Renal cortex interstitium (tissue), 15 donors: ENCODE measurements at places on chromosomes 3 and 15. TPM values are rescaled to one million over a fixed set of nuclear protein-coding genes. Genes with fewer than 3 reads are reported as not detected.

DNA sequence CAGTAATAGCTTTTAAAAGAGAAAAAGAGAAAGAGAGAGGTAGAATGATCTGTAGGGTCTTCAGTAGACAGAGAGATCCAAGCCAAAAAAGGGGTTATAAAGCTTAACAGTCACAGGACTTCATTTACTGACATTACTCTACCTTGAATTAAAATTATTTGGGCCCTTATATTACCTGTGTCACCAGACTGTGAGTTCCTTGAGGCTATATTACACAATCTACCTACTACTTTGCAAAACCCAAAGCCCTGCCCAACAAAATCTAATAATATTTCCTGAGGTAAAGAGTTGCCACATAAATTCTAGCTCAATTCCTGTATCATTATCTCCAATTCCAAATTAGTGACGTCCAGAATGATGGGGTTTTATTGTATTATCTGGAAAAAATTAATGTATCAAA is 1.9 kb downstream of the UBR1 start:
- DNase-seq: no peak

GRCh38 chr3:60250206-60250605 is 1001.0 kb downstream of the FHIT start:
- DNase-seq: no peak

The WDR93 gene
- polyA plus RNA-seq: 2.3 TPM

DNA sequence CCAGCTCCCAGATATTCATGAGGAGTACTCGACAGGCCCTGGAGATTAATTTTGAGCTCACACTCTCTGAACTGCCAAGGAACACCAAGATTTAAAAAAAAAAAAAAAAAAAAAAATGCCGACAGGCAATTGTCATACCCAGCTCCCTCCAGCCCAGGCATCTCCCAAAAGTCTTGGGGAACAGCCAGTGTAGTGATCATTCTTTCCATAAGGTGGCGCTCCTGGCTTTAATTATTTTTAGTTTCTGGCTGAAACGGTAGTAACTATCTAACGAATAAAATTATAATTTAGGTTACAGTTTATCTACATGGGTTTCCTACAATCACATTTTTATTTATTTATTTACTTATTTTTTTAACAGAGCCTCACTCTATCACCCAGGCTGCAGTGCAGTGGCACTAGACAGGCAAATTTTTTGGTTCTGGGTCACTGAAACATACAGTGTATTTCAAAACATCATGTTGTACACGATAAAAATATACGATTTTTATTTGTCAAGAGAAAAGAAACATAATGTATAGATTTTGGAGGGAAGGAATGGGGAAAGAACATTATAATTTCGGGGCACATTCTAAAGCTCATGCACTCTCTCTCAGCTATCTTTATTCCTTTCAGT is 157.3 kb downstream of the ADAMTS9 start:
- DNase-seq: peak; percentile 67

DNA sequence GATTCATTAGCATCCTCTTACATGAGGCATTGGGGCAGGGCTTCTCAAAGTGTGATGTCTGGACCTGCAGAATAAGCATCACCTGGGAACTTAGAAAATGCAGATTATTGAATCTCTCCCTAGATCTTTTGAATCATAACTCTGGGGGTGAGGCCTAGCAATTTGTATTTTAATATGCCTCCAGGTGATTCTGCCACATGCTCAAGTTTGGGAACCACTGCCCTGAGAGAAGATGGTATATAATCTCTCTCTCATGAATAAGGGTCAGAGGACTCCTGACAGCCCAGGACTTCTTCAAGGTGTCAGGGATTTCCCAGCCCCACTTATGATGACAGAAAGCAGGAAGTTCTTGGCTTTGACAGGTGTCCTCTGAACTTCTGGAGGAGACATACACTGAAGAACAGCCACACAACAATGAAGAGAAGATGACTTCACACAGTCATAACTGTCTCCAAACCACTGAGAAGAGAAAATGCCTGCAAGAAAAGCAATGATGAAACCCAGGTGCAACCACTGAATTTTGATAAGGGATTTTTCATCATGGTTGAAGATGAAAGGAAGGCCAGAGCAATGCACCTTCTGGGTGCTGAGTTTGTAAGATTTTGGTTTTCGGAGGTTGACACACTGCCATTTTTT is 211.9 kb upstream of the MRPL3 start:
- no peak for DNase-seq
